NCI-H748 treated with DMSO at 0.1 percent for 48 hours (cell line): ENCODE measurements at places on chromosomes 1 and 21.

- DNase-seq, result no peak
These were observed 15.1 kb downstream of the KHDRBS1 start for GRCh38 chr1:32028746-32029145.

- DNase-seq, result no peak
These were observed 94.6 kb downstream of the ADARB1 start for GRCh38 chr21:45169001-45169400.

- DNase-seq, result no peak
These were observed 32.1 kb downstream of the EYA3 start for GRCh38 chr1:28056129-28056925.

- no peak for DNase-seq
These were observed 183.7 kb upstream of the LMO4 start for GRCh38 chr1:87144981-87145380.

GRCh38 chr1:38929476-38929875, 12.2 kb downstream of the RHBDL2 start:
- DNase-seq, result peak; percentile 2

DNA sequence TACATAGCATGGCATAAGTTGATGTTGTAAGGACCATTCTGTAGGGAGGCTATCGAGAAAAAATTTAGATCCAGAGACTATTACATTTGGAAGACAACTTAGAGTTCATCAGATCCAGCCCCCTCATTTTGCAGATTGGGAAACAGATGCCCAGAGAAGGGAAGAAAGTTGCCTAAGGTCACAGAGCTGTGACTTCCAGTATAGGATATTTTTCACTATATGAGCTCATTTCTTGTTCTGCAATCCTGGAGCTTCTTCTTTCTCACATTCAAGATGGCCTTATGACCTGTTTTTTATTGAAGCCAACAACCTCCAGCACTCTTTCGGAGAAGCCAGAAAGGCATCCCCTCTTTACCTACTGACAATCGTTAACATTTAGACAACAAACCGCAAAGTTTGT, 421.8 kb upstream of the PLXNA2 start:
- DNase-seq, result no peak

DNA sequence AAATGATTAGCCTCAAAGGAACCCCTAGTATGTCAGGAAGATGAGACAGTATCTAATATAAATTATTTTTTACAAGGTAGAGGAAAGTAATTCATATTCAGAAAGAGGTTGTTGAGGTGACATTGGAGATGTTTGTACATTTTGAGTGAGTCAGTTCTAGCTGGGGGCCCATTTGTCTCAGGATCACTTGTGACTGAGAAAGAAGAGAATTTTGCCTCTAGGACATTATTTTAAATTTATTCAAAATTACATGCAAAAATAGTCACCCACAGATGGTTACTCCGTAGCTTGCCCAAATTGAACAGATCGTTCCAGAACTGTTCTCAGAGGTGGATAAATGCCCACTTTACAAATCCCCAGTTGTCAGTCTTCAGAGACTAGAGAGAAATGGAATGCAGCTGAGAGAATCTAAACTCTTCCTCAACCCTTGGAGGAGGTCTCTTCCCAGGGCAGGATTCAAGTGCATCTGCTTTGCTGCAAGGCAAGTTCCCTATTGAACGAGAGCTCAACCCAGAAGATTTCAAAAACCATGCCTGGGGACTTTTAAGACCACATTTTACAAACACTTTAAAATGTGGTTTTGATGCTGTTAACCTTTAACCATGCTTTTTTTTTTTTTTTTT, 987.8 kb upstream of the ADAMTS5 start:
- DNase-seq, result no peak

DNA sequence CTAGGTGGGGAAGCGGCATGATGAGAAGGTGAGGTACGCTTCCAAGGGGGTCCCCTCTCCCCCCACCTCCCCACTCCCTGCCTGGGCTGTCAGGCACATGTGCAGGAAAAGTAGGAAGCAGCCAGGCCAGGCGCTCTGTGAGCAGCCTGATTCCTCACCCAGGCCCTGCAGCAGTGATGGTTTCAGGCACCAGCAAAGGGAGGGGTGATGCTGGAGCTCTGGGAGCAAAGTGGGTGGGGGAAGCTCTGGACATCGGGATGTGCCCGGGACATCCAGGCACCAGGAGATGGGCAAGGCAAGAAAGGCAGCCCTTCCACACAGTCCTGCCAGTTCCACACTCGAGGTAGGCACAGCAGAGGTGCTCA, 106.1 kb downstream of the CRYAA start:
- no peak for DNase-seq

- no peak for DNase-seq
These were observed 32.4 kb upstream of the SERTAD4 start for GRCh38 chr1:210200124-210200736.

DNA sequence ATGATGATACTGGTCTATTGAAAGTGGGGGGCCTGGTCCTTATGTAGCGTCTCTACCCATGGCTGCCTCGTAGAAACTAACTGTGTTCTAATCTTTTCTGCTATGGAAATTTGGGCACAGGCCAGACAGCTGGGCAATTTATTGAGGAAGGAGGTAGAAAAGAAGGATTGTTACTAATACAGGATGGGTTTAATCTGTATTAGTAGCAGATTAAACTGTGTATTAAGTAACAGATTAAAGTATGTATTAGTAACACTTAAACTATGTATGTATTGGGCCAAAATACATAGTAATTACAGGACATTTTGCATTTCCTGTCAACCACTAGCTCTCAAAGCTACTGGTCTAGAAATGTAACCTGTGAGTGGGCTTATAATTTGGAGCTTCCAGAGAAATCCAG, 142.0 kb downstream of the MAST2 start:
- no peak for DNase-seq

GRCh38 chr1:203512848-203513584, 19.1 kb downstream of the OPTC start:
- no peak for DNase-seq

DNA sequence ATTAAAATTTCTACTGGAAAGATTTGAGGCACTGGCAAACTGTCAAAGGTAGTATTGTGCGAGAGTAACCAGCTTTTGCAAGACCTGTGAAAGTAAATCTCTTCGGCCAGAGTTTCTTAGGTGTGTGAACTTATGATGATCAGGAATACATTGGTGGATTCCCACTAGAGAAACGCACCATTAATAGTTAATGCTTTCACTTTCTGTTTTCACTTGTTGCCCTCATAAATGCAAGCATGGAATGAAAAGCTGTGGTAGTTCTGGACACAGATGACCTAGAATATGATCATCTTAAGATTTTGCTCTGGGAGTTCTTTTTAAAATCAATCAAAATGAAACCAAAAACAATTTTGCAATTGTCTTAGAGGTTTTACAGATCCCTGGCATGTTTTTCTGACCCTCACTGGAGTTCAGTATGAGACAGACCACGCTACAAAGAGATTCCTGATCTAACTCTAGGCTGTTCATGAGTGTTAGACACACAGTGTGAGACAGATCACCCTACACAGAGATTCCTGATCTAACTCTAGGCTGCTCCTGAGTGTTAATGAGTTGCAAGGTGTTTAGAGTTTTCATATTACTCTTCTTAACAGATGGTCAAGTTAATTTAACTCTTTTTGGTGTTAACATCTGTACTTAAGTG, 98.8 kb downstream of the SDCCAG8 start:
- no peak for DNase-seq

- DNase-seq, result no peak
These were observed 15.4 kb upstream of the VSIG8 start for GRCh38 chr1:159877695-159878444.

- DNase-seq, result no peak
These were observed 429.3 kb upstream of the RUNX1 start for GRCh38 chr21:35478161-35479064.

GRCh38 chr1:154186177-154186576, 5.7 kb downstream of the TPM3 start:
- peak; percentile 38 for DNase-seq

GRCh38 chr1:45356186-45356585, 15.9 kb upstream of the MUTYH start:
- DNase-seq, result no peak

GRCh38 chr1:42847111-42847595, 740 bp downstream of the ZNF691 start:
- DNase-seq, result no peak

DNA sequence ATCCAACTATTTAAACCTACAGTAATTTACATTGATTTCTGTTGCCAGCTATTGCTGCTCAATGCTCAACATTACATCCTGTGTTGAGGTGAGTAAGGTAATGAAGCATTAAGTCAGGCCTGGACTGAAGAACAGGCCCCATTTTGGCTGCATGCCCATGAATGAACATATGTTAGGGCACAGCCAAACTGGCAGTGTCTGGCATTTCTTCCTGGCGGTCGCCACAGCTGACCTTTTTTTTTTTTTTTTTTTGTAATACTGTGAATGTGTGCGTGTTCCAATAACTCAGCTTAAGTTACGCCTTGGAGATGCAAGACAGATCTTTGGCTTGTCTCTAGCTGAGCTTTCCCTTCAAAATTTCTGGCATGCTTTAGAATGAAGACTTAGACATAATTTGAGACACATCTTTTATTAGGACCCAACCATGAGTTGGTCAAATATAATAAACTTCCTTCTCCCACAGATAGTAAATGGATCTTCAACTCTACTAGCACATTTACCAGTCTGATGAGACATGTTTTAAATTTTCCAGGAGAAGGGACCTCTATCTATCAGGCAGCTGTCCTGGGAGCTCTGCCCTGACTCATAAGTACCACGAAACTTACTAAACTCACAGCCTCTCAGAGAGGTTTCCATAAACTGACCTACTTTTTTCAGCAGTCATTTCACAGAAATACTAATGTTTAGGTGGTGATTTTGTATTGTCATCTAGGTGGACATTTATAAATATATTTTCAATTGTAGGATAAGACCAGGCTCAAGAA, 341.1 kb upstream of the RUNX1 start:
- no peak for DNase-seq

- DNase-seq, result no peak
These were observed 108.7 kb upstream of the RNPC3 start for GRCh38 chr1:103416681-103417286.

- no peak for DNase-seq
These were observed 43.1 kb downstream of the CASZ1 start for GRCh38 chr1:10753299-10753698.

DNA sequence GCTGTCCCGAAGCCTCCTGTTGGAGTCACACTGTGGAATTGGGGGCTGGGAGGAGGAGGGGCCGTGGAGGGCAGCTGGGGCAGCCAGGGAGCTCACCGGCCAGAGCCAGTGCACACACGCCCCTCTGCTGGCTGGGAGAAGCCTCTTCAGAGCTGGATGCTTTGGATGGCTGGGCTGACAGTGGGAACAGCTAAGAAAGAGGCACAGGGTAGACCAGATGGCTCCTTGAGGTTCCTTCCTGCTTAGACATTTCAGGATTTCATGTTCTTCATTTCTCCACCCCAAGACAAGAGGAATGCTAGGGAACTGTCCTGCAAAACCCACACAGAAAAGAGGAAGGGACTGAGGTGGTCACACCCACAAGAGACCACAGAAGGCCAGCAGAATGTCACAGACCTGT, 254.8 kb upstream of the VAMP3 start:
- DNase-seq, result no peak

DNA sequence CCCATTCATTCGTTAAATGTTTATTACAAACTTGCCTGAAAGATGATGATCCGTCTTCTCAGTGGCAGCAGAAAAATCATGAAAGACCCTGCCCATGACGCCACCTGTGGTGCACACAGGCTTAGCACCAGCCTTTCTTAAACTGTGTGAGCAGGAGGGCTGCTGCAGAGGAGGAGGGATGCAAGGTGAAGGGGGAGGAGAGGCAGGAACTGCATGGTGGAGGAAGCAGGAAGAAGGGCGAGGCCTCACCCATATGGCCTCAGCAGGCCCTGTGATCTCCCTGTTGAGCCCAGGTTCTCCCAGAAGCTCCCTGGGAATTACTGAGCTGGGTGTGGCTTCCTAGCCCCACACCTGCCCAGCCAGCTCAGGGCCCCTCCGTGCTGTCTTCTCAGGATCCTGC, 25.0 kb upstream of the RD3 start:
- no peak for DNase-seq

DNA sequence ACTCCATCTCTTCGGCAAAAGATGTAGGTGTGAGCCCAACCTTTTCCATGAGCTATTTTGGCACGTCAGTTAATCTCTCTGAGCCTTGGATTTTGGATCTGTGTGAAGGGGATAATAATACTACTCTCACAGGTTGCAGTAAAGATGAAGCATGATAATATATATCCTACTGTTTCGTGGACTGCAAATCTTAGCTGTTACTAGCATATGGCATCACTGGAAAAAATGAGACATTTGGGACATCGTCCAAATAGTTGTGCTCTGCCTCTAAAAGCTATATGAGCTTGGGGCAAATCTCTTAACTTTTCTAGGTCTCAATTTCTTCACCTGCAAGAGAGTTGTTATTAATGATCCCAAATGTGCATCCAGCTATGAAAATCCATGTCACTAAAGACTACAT, 147.4 kb upstream of the ZRANB2 start:
- no peak for DNase-seq

GRCh38 chr1:81287411-81288080, 513.2 kb upstream of the ADGRL2 start:
- DNase-seq, result no peak

- no peak for DNase-seq
These were observed 190.2 kb upstream of the SGIP1 start for GRCh38 chr1:66343569-66344325.

GRCh38 chr1:6795661-6796060, 10.4 kb downstream of the CAMTA1 start:
- DNase-seq, result no peak

DNA sequence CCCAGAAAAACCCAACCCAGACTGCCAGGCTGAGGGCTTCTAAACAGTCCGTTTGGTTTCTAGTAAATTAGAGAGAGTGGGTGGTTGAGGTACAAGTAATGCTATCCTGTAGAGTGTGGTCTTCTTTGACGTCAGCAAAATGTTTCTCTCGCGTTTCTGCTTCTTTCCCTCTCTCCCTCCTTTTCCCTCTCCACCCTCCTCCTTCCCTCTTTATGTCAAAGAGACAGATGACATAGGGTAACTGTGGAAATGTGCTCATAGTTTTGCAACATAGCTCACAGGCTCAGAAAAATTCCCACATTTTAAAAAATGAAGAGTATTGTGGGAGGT, 158.3 kb downstream of the TOMM20 start:
- DNase-seq, result no peak

DNA sequence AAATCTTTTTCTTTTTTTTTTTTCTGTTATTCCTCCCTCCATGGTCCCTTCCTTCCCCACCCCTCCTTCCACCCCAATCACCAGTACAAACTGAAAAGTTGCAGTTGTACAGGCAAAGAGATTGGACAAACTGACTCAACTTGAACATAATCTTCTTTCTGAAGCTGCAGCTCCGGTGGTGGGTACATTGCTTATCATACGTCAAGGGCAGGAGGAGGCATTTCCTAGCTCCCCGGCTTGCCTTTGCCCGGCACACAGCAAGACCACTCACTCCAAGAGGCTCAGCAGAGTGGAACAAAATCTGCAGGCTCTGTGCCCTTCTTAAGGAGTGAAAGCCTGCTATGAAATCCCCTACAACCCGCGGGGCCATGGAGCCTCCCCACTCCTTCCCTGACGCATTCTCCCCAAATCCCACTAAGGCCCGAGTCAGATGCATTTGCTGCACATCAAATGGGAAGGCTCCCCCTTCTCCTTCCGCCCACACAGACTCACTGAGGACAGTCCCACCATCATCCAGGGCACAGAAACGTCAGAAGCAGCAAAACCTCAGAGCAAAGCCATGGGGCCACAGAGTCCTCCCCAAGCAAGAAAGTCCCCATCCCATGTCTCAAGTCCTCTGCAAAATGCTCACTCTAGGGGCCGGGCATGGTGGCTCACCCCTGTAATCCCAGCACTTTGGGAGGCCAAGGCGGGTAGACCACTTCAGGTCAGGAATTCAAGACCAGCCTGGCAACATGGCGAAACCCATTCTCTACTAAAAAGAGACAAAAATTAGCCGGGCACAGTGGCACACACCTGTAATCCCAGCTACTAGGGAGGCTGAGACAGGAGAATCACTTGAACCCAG, 45.9 kb downstream of the SYF2 start:
- no peak for DNase-seq
